ENCODE measurements at places on chromosomes 1 and 21.

DNA sequence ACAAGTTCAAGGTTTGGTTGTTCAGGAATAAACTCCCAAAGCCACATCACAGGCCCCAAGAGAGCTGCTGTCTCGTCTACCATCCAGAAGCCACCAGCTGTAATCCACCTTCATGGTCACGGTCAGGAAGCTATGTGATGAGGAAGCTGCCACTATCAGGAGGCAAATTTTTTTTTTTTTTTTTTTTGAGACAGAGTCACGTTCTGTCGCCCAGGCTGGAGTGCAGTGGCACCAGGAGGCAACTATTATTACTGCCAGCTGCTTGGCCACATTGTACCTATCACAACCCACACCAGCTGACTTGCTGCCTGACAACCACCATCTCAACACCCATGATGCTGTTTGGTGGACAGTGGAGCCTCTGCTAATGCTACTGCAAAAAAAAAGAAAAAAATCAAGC, 124.1 kb downstream of the OMA1 start:
- no peak for DNase-seq

DNA sequence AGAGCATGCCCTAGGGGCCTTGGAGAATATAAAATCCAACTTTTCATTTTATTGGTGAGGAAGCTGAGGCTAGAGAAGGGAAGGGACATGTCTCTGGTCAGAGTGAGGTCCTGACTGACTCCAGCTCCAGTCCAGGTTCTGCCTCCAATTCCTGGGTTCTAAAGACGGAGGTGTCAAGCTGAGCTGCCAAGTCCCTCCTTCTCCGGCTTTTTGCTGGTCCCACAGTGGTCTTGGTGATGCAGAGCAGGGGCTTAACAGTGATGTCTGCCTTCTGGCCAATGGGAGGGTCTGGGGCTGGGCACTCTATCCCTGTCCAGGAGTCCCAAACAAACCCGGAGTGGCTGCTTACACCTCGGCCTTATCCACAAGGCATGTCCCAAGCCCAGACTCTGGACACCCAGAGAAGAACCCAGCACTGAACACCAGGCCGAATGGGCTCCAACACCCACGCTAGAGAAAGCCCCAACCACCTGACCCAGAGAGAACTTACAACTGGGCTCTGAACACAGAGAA, 104.8 kb downstream of the EBNA1BP2 start:
- DNase-seq, result no peak

DNA sequence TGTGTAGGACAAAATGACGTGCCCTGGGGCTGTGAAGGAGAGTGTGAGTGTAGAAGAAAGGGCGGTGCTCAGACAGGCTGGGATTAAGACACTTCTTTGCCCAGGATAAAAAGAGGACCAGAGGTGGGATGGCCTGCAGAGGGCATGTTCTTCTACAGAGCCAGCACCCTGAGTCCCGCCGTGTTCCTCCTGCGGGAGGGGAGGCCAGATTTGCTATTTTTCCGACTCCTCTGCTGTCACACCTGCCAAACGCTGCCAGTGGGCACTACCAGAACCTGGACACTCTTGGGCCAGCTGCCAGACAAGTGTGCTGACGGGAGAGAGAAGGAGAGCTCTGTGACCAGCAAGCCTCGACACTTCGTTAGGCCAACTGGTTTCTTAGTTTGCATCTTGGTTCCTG, 206.4 kb downstream of the PLD5 start:
- DNase-seq, result no peak

GRCh38 chr1:29784276-29785136, 548.2 kb downstream of the PTPRU start:
- no peak for DNase-seq

- no peak for DNase-seq
These were observed 270.7 kb downstream of the ASTN1 start for GRCh38 chr1:176893625-176894352.

DNA sequence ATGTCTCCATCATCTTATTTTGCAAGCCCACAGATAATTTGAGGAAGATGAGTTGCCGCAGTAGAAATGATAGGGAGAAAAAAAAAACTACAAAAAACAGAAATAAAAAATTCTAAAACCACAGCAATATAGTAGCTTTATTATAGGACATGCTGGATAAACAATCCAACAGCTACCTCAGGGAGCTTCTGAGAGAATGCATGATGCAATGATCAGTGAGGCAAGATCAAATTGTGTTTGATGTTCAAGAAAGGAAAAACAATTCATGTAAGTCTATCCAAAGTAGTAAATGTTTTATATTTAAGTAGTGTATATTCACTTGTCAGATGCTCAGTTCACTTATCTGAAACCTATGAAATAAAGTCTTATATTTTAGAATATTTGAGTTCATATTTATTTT, 6.7 kb downstream of the CR1L start:
- DNase-seq, result no peak

Data from CD4-positive, alpha-beta T cell treated with Interleukin-2 at 100 ng/mL for 4 hours (primary cell).